Sigmoid colon (tissue), 7 donors: ENCODE measurements at places on chromosomes 4 and X. TPM values are rescaled to one million over a fixed set of nuclear protein-coding genes. Genes with fewer than 3 reads are reported as not detected.

DNA sequence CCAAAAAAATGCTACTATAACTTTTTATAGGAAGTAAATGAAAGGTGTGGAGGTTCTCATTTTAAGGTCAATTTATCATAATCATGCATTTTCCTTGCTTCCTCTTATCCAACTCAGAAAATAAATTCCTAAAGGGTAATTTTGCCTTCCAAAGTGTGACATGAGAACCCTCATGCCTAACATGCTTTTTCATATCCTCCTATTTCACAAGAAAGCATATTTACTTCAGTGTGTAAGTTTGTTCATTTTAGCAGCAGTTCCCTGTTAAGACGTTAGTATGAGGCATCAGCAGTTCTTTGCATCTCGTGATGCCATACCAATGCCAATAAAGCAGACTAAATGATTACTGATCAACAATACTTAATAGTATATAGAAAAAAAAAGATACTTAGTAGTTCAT, 18.4 kb downstream of the WDFY3 start:
- no peak overlapping the region for H3K27ac ChIP-seq
- no peaks in the 10 kb centered on the region for H3K36me3 ChIP-seq
- H3K4me3 ChIP-seq = no peak overlapping the region
- no peak for DNase-seq
- no peaks in the 10 kb centered on the region for H3K27me3 ChIP-seq
- peaks cover 23% of the 10 kb centered on the region for H3K4me1 ChIP-seq

DNA sequence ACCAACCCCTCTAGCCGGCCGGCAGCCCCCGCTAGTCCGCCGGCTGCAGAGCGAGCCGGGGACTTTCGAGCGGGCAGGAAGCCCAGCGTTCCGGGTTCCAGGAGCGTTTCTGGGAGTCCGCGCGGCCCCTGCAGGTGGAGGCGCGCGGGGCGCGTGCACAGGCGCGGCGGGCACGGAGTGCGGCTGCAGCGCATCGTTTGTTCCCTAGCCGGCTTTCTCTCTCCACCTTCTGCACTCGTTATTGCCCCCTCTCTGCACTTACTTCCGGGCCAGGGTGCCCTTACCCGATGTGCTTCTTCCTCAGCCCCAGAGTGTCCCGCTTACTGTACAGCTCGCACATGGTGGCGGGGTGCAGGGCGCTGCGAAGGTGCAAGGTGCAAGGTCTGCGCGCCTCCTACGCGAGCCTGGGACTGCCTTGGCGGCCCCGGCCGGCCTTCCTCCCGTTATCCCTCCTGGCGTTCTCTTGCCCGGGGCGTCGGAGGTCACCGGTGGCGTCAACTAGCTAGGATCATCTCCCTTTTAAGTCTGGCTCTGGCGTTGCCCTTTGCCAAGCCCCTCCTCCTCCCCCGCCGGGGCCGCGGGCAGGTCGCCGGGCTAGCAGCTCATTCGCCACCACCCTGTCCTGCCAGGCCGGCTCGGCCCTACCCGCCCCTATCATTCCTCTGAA, at the start of gene ETNPPL:
TSS of gene ETNPPL (minus strand) at position 495 of the 667 bp plus-strand sequence. CDS start at position 340, 155 bp downstream.
- peak within 1 kb of the TSS; percentile 54 for H3K4me3 ChIP-seq
- H3K27ac ChIP-seq = no peak within 1 kb of the TSS
- H3K27me3 ChIP-seq = peaks cover 43% of the 10 kb centered on the region

GRCh38 chrX:48045410-48046311, 25.8 kb downstream of the ZNF630 start:
- no peaks in the 10 kb centered on the region for H3K36me3 ChIP-seq
- no peak for DNase-seq
- no peaks in the 10 kb centered on the region for H3K27me3 ChIP-seq
- no peak overlapping the region for H3K4me3 ChIP-seq

DNA sequence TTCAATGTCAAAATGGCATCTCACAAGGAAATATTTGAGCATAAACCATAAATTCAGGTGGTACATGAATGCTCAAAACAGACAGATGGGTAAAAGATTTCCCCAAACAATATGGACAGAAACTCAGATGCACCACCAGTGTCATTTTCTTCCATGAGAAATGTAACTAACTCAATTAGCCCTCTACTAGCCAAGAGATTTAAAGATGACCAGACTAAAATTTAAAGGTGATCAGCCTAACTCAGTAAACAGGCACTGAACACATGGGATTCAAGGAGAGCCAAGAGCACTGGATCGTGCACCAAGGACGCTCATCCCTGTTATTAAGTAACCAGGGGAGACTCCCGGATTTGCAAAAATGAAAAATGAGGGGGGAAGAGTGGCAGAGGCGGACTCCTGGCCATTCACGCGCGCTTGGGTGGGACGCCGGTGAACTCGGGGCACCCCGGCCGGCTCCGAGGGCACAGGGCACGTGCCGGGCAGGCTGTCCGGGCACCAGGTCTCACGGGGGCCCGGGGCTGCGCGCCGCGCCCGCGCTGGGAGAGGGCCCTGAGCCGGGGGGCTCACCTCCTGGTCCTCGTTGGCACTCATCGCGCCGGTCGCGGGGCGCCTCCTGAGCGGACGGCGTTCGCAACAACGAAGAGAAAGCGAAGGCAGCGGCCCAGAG, 490 bp downstream of the RWDD4 start:
- peaks cover 27% of the 10 kb centered on the region for H3K4me1 ChIP-seq
- H3K4me3 ChIP-seq = peak overlapping the region; percentile 71
- peaks cover 27% of the 10 kb centered on the region for H3K36me3 ChIP-seq
- H3K27ac ChIP-seq = peak overlapping the region; percentile 90
- no peaks in the 10 kb centered on the region for H3K27me3 ChIP-seq

GRCh38 chr4:107215222-107215621, 179.1 kb upstream of the DKK2 start:
- no peak for DNase-seq
- no peaks in the 10 kb centered on the region for H3K27me3 ChIP-seq
- no peak overlapping the region for H3K27ac ChIP-seq
- H3K4me1 ChIP-seq = peaks cover 9% of the 10 kb centered on the region

- peaks cover 25% of the 10 kb centered on the region for H3K4me1 ChIP-seq
- H3K27me3 ChIP-seq = no peaks in the 10 kb centered on the region
- H3K4me3 ChIP-seq = no peak overlapping the region
- no peaks in the 10 kb centered on the region for H3K36me3 ChIP-seq
- DNase-seq = no peak
- no peak overlapping the region for H3K27ac ChIP-seq
Measured at GRCh38 chr4:106766519-106766918, 269.6 kb downstream of the DKK2 start.

GRCh38 chr4:97496298-97496873, 646.9 kb downstream of the STPG2 start:
- no peak for DNase-seq
- H3K27me3 ChIP-seq = no peaks in the 10 kb centered on the region
- no peak overlapping the region for H3K27ac ChIP-seq
- H3K4me3 ChIP-seq = no peak overlapping the region
- H3K4me1 ChIP-seq = no peaks in the 10 kb centered on the region

DNA sequence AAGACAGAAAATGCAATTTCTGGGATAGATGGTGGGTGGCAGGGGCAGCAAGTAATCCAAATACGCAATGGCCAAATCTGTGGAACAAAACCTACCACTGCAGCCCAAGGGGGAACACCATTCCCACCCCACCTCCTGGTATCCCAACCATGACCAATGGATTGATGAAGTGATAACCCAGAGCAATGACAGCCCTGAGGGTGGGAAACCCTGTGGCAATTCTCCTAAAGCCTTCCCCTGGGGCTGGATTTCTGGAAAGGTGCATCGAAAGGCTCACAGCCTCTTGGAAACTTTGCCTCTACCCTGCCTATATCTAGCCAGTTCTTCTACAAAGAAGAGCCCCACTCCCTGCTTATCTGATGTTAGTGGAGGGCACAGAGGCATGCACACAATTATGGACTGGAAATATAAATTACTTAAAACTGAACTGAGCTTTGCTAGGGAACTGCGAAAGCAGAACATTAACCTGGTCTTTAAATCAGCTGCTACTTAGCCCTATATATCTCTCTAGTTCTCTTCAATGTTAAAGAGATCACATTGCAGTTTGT, 59.9 kb upstream of the TXK start:
- H3K27ac ChIP-seq = no peak overlapping the region
- DNase-seq = no peak
- H3K4me1 ChIP-seq = no peaks in the 10 kb centered on the region
- H3K27me3 ChIP-seq = no peaks in the 10 kb centered on the region

DNA sequence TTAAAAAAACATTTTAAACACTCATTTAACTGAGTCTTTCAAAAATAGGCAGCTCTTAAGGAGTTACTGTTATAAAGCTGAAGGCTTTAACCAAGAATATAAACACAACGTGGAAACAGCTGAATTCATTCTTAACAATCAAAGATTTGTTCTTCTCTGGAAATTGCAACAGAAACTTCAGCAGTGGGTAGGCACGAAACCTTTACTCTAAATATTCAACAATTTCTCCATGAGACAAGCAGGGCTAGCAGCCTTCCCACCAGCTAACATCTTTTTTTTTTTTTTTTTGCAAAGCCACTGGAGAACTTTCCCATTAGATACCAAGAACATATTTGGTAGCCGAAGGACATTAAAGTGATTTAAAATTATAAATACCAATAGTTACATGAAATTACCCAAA, 78.2 kb upstream of the PRSS48 start:
- peaks cover 45% of the 10 kb centered on the region for H3K4me1 ChIP-seq
- H3K4me3 ChIP-seq = no peak overlapping the region
- no peak for DNase-seq
- no peaks in the 10 kb centered on the region for H3K27me3 ChIP-seq

MFAP3L gene
- 5.7 TPM for total RNA-seq

HTR2C gene
- total RNA-seq = not detected

RNF150 gene
- 69.0 TPM for total RNA-seq

DDX53 gene
- not detected for total RNA-seq
